Mammary epithelial cell (primary cell): ENCODE measurements at places on chromosomes 12 and 14. TPM values are rescaled to one million over a fixed set of nuclear protein-coding genes. Genes with fewer than 3 reads are reported as not detected.
A peak's percentile ranks its signal among the peaks of the same experiment; 100 is the strongest.

CATSPERB gene
- 1.0 TPM for total RNA-seq

RHEBL1 gene
- total RNA-seq = 1.0 TPM

MYF5 gene
- total RNA-seq = not detected

SEC23A gene
- total RNA-seq = 65.8 and 97.6 TPM in 2 replicates

STON2 gene
- 327 TPM for total RNA-seq

REP15 gene
- 2.0 TPM for total RNA-seq

INHBC gene
- 0.14 TPM in 1 of 2 replicates, not detected in the other for total RNA-seq

SLC7A8 gene
- 25.3 TPM for total RNA-seq

TBK1 gene
- 20.2 TPM for total RNA-seq

RPGRIP1 gene
- not detected in 2 replicates for total RNA-seq

MIP gene
- not detected in 2 replicates for total RNA-seq

TCL1B gene
- total RNA-seq = not detected

- DNase-seq = peak; percentile 6
These were observed 37.8 kb downstream of the SLCO1A2 start for GRCh38 chr12:21296751-21297406.

DNA sequence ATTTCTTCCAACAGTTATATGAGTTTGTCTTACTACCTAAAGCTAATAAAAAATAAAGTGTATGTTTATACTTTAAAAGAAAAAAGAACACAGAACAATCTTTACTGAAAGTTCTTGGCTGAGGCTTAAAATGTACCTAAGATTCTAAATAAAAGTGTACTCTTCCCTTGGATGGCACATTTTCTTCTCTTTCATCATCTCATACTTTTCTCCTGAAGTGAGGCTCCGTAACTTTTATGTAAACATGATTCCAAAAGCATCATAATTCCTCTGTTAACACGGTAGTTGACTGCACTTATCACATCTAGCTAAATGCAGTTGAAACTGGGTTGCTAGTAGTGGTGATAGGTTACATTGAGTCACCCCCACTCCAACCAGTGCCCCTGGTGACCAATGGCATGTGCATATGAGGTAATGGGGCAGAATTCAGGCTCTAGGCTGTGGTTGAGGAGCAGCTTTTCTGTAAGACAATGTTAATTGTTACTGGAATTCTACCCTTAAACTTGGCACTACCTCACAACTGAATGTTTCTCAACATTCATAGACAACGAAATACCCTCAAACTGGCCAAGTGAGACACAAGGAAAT is 38.4 kb downstream of the WASHC3 start:
- peak; percentile 9 for DNase-seq

- no peak for DNase-seq
These were observed 6.4 kb downstream of the ERP27 start for GRCh38 chr12:14931791-14932560.

DNA sequence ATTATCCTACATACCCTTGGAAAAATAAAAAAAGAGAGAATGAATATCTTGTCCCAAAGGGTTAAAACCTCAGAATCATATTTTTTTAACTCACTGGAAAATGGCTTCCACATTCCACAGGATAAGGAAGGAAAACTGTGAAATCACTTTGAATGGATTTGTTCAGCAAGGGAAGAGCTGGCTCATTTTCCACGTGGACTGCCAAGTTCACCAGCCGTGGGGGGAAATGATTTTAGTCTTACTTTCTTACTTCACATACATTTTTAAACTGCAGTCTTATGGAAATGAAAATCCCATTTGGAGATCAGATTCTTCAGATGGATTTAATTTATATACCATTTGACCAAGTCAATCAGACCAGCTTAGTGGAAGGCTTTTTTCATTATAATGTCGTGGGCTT is 29.9 kb upstream of the AEBP2 start:
- DNase-seq = no peak

DNA sequence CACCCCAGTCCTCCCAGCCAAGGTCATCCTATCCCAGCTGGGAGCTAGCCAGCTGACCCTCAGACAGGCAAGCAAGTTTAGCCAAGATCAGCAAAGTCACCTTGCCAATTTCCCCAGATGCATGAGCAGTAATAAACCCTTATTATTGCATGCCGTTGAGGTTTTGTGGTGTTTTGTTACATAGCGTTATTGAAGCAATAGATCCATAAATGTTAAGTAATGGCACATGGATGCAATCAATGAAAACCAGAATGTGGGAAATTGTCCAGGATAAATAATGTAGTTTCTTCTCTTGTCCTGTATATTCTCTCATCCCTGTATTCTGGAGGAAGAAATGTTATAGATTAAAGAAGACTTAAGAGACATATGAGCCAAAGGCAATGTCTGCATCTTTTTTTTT is 18.0 kb upstream of the TMEM260 start:
- no peak for DNase-seq

- no peak for DNase-seq
These were observed 50.5 kb downstream of the KRT80 start for GRCh38 chr12:52141306-52141705.

GRCh38 chr14:49623387-49623786 is 2.8 kb downstream of the MGAT2 start:
- no peak for DNase-seq

DNA sequence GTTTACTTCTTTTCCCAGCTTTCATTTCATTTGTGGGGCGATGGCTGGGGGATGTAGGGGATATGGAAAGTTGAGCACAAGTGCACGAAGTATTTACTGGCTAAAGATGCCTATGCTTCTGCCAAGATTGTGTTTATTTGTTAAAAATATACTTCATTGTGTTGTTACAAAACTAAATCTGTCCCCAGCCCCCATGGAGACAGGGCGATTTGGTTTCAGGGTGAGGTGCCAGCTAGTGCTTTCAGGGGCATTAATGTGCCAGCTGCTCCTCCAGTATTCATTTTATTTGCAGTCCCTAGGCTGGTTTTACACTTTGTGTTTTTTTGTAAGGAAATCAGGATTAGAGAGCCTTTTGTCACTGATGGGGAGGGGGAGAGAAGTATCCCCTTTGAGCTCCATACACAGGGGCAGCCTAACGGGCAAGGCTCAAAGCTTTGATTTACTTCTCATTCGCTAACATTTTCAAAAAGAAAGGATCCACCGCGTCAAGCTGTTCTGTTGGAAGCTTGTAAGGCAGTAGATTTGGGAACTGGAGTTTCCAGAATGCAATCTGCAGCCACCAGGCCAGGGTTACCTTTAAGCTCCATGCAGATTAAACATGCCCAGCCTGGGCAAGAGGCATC is 198.7 kb upstream of the PLEKHG7 start:
- no peak for DNase-seq

DNA sequence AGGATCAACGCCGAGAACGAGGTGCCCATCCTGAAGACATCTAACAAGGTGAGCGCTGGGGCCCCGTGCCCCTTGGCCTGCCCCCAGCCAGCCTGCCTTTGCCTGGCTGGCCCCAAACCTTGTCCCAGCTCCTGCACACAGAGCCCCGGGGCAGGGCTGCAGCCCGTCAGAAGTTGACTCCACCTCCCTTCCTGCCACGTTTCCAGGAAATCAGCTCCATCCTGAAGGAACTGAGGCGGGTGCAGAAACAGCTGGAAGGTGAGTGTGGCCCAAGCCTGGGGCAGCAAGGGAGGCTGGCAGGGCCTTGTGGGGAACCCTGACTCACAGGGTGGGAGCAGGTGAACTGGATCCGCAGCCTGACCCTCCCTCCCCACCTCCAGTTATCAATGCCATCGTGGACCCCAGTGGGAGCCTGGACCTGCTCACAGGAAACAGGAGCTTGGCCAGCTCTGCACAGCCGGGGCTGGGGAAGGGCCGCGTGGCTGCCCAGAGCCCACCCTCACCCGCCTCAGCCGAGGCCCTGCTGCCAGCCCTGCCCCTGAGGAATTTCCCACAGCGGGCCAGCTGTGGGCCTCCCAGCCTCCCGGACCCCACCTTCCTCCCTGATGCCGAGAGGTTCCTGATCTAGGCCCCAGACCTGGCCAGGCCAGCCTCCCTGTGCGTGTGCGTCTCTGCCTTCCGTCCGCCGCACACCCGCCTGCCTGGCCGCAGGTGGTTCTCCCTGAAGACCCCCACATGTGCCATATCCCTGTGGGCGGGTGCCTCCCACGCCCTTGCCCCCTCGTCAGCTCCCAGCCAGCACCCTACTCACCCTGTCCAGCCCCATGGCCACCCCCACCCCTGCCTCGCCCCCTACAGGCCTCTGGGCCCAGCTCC is 29.5 kb downstream of the CEP170B start:
- DNase-seq = no peak

GRCh38 chr12:115355301-115355700 is 671.3 kb upstream of the TBX3 start:
- DNase-seq = peak; percentile 21

DNA sequence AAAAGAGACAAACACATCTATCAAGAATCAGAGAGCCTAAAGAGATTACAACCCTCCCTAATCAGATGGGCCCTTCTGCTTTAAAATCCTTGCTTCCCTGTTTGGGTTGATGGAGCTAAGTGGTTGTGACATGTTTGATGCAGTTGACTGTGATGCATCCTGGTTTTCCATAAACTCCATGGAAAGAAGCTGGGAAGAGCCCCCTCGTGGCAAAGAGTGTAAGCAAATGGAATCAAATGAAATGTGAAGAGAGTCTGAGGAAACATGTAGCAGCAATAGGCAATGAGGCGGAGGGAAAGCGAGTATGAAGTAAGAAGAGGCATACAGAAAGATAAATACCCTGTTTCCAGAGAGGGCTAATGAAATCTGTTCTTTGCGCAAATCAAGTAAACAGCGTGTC is 70.4 kb upstream of the SLCO1C1 start:
- DNase-seq = no peak

GRCh38 chr12:53867216-53868012 is 71.2 kb upstream of the HOXC13 start:
- DNase-seq = peak; percentile 66

- DNase-seq = no peak
These were observed 103.1 kb upstream of the PPM1H start for GRCh38 chr12:63037746-63038712.

- DNase-seq = peak; percentile 93
These were observed 31.9 kb downstream of the BMP4 start for GRCh38 chr14:53924753-53925152.

- DNase-seq = peak; percentile 24
These were observed 197.6 kb upstream of the AVPR1A start for GRCh38 chr12:63348556-63348955.

GRCh38 chr14:79379266-79379665 is 832.0 kb downstream of the DIO2 start:
- DNase-seq = no peak

DNA sequence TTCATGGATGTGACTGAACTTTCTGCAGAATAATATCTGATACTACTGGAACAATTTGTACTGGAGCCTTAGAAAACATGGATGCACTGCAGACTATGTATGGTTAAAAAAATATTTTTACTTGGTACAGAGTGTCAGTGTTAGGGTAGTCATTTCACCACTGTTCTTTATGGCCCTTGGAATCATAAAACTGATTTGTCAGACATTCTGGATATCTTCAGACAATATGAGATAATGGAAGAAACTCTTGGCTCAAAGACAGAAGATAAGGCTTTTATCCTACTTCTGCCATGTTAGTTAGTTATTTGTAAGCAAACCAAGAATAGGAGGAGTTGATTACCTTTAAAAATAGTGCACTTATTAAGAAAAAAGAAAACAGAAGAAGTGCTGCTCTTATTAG is 209.4 kb downstream of the LRIG3 start:
- DNase-seq = no peak

- no peak for DNase-seq
These were observed 20.8 kb downstream of the MLXIP start for GRCh38 chr12:122099280-122099749.

DNA sequence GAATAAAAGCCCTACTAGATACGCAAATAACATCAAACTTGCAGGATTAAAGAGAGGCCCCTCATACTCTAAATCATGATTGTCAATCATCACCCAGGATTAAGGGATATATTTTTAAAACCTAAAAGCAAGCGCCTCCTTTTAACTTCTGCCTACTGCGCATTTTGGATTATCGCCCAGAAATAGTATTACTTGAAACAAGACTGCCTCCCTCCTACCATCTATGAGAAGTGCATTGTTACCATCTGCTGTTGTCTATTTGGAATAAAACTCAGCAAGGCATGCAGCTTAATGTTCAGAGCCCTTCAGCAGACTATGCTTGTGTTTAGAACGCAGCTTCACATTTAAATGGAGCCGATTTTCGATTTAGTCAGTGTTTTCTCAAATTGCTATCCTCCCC is 79.6 kb downstream of the EXOC5 start:
- peak; percentile 8 for DNase-seq

- DNase-seq = no peak
These were observed 34.5 kb downstream of the TSPAN11 start for GRCh38 chr12:30961030-30961429.

GRCh38 chr14:81805785-81806184 is 272.1 kb upstream of the SEL1L start:
- no peak for DNase-seq
